ENCODE measurements at places on chromosomes 11 and 22.

GRCh38 chr11:116312570-116313391 is 460.0 kb downstream of the BUD13 start:
- no peak for DNase-seq

- no peak for DNase-seq
Observed at GRCh38 chr11:131386408-131386807, 16.0 kb downstream of the NTM start.

GRCh38 chr22:37823134-37823985 is at the start of gene GALR3:
Gene GALR3, plus strand, starts transcription at chr22:37823382. Its CDS starts 25 bp downstream, at chr22:37823407.
- no peak for DNase-seq

DNA sequence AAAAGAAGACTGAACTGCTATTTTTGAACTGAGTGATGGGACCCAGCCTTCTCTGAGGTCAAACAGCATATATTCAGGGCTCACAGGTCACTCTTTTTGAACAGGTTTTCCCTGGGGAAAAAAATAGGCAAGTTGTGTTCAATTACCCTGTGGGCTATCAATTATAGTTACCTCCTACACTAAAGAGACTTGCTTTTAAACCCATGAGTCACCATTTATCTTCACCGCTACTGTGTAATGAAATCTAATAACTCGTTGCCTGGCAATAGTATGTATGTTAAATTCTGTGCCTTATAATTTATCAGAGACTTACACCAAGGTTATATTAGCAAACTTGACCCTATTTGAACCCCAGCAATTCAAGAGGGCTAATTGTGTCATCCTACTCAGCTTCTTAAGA is 98.5 kb downstream of the CYP2R1 start:
- DNase-seq = no peak

- peak; percentile 81 for DNase-seq
Observed at GRCh38 chr11:119533921-119534736, 111.2 kb upstream of the THY1 start.

DNA sequence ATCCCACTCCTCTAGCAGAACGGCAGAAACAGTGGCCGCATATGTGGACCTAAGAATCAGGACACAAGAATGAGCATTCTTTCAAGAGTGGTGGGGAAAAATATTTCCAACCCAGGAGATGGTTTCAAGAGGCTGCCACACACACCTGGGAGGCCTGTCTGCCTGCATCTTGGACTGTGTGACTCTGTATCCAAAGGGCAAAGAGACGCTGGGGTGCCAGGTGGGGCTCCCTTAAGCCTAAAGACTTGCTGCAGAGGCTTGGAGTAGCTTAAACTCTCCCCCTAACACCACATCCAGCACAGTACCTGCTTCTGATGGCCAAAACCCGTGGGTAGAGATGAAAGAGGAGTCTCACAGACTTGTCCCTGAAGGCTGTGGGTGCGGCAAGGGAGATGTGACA is 3.5 kb downstream of the CXCR5 start:
- DNase-seq = no peak

DNA sequence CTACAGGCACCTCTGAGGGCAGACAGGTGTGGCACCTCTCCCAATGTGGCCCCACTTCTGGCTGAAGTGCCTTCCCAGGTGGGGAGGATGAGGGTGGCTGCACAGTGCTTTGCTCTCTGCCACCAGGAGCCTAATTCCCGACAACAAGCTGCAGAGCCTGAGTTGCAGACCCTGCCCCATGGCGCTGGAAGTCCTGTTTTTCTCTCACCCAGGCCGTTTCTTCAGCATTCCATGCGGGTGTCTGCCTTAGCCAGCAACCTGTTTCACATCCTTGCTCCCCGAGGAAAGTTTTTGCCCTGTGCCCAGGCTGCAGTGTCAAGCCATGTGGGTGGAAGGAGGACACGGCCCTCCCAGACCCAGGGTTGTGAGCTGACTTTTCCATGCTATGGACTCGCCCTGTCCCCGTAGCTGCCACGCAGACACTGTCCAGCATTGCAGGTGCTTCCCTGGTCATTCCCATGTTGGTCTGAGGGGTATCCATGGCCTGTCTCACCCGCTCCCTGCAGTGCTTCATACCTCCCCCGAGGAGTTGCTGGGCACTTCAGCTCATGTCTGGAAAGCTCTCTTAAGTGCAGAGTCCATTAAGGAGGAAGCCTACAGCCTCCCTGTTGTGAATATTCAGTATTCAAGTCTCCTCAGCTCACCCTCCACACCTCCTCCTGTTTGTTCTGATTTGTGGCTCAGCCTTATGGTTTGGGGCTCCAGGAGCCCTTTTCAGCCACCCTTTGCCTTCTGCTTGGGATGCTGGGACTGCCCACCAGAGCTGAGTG is 2.9 kb downstream of the DAGLA start:
- no peak for DNase-seq

- DNase-seq = no peak
Observed at GRCh38 chr11:78857688-78858087, 283.0 kb upstream of the NARS2 start.

- DNase-seq = no peak
Observed at GRCh38 chr11:69274531-69275016, 19.4 kb upstream of the MYEOV start.

DNA sequence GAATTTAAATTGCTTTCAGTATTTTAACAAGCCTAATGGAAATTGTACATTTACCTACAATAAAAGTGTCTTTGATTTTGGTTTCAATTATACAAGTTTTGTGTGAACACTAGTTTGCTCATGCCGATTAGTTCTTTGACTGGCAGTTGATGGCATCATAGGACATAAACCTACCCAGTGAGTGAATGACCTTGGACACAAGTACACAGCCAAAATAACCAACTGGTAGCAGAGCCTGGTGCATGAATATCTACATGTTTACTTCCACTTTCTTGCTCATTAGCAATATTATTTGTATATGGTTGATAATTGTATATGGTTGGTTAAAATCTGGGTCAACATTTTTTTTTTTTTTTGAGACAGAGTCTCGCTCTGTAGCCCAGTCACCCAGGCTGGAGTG is 37.8 kb downstream of the STIM1 start:
- DNase-seq = no peak

GRCh38 chr11:1276041-1276790 is 33.2 kb downstream of the TOLLIP start:
- DNase-seq = no peak

- DNase-seq = no peak
Observed at GRCh38 chr22:31574055-31574670, 77.8 kb downstream of the SFI1 start.

GRCh38 chr11:101470881-101471520 is 112.8 kb downstream of the TRPC6 start:
- DNase-seq = no peak

DNA sequence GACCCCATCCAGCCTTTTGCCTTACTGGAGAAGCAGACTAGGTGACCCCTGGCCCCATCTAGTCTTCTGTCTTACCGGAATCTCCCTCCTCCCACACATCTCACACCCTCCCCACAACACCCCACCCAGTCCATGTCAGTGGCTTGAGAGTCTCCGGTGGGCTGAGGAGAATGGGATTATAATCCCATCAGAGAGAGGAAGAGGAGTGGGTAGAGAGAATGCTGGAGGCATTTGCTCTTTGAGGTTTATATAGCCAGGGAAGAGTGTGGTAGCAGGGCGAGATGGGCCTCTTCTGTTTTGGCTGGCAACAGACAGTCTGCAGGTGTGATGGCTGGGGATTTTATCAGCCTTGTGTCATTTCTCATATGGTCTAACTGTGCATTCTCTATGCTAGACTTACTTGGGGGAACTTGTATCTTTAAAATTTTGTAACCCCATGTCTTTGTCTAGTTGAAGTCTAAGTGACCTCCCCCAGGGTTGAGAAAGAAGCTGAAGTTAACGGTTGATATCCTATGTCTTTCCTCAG is 50.3 kb downstream of the GRAMD1B start:
- DNase-seq = no peak

- no peak for DNase-seq
Observed at GRCh38 chr11:57901278-57901677, 122.4 kb upstream of the OR9Q1 start.

GRCh38 chr11:2770761-2771301 is 71.0 kb upstream of the KCNQ1OT1 start:
- no peak for DNase-seq

DNA sequence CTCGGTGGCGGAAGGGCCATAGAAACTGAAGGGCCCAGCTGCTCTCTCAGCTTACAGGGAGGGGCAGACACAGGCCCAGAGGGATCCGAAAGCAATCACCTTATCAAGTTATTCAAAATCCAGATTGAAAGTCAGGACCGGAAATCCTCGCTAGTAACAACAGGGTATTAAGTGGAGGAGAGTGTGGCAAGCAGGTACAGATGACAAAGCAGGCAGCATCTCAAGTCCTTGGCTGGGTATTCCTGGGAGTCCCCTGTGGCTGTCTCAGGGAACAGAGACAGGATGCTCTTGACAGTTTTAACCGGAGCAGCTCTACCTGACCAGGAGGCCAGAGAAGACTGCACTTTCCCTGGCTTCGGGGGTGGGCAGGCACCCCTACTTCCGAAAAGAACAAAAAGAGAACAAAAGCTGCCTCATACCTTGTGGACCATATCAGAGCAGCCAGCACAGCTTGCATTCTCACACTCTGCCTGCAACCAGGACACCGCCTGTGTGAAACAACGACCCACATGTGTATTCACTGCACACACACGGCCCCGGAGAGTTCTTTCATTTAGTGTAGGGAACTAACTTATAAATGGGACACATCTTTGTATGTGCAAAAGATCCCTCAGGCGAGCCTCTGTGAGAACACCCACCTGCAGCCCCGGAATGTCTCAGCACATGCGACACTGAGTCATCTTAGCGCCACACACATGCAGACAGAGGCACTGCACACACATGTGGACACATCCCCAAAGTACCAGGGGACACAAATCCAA is 78.3 kb downstream of the MICAL3 start:
- DNase-seq = no peak

DNA sequence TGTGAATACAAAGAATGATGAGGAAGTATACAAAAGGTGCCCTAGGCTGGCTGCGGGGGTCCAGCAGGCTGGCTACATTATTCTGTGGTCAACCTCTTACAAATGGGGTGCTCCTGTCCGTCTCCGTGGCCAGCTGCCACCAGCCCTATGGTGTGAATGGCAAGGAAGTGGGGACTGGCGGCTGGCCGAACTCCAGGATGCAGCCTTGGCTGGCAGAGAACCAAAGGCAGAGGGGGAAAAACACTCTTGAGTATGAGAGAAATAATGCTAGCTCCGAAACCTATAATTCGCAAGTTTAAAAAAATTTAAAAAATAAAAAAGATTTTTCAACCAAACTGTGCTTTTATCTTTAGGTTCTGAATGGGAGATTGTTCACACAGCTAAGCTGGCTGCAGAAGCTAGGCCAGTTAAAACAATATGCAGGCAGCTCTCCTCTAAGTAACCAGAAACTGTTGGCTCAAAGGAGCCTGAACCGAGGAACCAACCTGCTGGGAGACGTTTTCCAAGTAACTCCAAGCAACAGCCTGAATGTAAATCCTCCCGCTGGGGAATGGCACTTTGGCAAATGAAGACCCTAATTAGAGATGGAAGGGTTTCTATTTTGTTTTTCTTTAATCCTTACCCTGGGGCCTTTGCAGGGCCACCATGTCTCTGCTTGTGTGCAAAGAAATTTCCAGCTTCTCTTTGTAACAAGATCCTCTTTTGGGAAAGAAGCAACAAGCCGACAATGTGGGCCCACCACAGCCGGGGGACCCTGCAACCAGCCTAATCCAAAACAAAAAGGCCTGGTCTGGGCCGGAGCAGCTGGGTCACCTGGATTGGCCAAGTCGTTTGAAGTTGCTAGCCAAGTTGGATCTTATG is 50.2 kb downstream of the C22orf31 start:
- DNase-seq = no peak

GRCh38 chr11:35063488-35063931 is 75.5 kb upstream of the CD44 start:
- DNase-seq = no peak

- DNase-seq = no peak
Observed at GRCh38 chr11:34546511-34547209, 33.1 kb upstream of the ELF5 start.

DNA sequence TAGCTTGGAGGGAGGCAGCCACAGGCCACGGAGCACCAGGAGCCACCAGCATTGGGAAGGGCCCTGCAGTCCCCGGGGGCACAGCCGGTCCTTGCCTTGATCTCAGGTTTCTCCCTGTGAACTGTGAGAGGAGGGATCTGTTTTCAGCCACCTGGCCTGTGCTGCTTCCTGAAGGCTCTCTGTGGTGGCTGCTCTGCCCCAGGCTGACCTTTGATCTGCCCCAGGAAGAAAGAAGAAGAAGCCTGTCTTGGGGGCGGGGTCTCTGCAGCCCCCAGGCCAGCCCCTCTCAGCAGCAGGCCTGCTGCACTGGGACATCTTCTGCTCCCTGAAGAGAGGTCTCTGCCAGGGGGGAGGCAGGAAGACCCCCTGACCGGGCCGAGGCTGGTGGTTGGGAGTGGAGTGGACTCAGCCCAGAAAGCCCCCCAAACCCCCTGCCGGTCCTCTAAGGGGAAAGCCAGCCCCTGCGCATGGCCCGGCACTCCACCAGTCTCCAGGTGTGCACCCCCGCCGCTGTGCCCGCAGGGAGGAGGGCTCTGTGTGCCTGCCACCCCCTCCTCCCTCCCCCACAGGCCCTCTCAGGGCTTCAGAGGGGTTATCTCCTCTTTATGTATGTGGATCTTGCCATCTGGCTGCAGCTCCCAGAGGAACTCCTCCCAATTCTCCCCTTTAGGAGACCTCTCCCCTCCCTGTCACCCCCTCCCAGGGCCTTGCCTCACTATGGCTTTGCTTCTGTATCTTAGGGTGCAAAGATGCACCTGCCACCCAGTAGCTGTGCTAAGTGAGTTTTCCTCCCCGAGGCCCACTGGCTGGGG is 675.3 kb downstream of the BRD1 start:
- DNase-seq = peak; percentile 29

GRCh38 chr11:17547051-17547577 is at the start of gene OTOG:
Gene OTOG, plus strand, starts transcription at chr11:17547259. Its CDS starts 114 bp downstream, at chr11:17547373.
- no peak for DNase-seq

GRCh38 chr11:34190192-34191139 is 85.0 kb downstream of the NAT10 start:
- DNase-seq = no peak

- DNase-seq = no peak
Observed at GRCh38 chr22:23213581-23214334, 33.4 kb downstream of the BCR start.

Measured in neural crest cell (in vitro differentiated cells).